Activated naive CD4-positive, alpha-beta T cell (primary cell): ENCODE measurements at places on chromosomes 6 and 20.

DNA sequence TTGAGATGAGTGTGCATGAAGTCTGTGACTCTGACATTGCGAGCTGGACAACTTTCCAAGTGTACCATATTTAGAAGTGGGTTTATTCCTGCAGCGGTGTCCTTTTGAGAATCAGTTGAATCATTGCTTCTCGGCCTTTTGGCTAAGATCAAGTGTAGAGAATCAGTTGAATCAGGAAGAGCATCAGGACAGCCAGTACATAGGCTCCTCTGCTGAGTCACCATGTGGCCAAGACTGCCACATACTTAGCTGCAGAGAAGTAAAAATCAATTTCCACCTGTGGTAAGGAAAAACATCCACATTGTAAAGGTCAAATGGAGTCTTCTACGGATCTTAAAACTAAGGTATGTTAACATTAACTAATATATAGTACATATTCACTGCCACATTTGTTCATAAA lies 428.4 kb upstream of the MARCKS start:
- DNase-seq, result no peak

GRCh38 chr6:138550346-138550767 lies 51.1 kb upstream of the NHSL1 start:
- DNase-seq, result no peak

DNA sequence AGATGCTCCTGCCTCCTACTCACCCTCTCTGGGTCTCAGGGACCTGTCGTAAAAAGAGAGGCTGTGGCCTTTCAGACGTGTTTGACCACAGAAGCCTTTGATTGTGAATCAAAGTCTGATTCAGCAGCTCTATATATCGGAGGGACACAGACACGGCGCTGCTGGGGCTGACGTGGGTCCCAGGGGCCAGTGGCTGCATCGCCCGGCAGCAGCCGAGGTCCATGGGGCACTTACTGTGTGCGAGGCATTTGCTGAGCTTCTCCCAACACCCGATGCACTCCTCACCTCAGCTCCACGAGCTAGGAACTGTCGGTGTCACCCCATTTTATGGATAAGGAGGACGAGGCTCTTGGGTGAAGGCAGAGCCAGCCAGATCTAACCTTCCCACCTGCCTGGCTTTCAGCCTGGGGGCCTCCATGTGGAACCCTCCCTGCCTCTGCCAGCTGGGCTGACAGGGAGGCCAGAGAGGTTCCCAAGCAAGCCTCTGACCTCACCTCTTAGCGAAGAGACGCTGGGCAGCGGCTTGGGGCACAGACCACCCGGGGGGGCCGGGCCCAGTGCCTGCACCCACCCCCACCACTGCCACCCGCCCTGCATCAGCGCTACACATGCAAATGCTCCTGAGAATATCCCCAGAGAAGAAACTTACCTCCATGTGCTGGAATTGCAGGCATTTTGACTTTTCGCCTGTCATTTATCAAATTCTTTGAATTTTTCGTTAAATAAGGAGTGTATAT lies 19.9 kb downstream of the PMEPA1 start:
- DNase-seq, result no peak

DNA sequence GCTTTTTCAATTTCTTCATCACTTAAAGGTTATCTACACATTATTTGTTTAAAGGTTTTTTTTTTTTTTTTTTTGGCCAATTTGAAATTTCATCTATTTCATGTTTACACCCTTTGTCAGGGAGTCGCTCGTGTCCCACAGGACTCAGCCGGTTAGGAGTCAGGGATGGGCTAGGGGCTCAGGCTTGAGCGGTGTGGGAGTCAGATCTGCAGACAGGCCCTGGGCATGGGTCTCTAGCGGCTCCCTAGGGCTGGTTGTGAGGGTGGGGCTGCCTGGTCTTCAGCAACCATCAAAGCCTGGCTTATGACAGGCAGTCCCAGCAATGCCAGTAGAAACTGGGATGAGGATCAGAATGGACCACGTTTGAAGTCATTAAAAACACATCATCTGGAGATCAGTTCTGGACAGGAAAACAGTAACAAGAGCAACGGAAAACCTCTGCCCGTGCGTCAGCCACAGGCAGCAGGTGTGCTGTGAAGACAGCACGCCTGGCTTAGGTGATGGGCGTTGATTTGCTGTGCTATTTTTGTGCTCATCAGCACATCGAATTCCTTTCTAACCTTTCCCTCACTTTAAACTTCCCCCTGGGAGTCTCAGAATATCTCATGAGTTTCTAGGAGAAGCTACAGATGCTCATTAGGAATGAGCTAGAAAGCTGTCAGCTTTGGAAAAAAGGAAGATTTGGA lies 91.3 kb upstream of the MPC1 start:
- DNase-seq, result no peak

- DNase-seq, result no peak
Measured at GRCh38 chr6:16345449-16346330, 107.3 kb downstream of the GMPR start.

DNA sequence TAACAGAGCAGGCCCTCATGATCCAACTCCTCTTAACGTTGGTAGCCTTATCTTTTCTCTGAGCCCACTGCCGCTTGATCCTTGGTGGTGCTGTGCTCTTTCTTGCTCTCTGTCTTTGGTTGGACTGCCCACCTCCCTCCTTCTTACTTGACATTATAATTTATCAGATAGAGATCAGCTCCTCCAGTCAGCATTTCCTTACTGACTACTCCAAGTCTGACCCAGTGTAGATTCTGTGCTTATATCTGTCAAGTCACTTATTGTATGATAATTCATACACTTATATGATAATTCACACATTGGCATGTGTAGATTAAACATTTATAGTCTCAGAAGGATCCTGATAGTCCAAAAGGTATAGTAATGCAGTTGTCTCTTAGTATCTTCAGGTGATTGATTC lies 18.1 kb downstream of the PTPRA start:
- no peak for DNase-seq

DNA sequence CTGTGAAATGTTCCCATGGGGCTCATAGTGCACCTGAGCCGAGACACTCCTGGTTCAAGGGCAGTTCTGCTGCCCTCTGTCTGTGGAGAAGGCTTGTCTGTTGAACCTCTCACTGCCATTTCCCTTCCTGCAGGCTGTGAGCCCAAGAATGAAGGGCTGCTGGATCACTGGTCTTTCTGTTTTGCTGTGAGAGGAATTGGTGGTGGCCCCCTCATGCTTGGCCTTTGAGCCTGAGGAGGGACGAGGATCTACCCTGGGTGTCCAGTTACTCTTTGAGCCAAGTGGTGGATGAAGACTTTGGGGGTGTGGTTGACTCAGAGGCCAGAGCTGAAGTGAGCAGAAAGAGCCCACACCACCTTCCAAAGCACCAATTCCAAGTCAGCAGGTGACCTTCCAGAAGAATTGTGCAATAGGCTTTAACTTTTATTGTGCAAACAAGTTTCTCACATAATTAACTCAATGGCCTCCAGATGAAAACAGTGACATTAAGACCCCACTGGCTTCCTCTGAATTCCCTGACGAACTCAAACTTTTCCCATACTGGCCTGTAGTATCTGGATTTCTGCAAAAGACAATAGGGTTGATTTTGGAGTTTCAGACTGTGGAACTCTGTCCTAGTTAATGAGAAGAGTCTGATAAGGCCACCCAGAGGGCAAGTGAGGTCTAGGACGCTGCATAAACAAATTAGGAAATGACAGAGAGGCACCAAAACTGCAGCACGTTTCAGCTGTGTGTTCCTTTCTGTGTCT lies 101.5 kb downstream of the PHACTR3 start:
- DNase-seq, result no peak

DNA sequence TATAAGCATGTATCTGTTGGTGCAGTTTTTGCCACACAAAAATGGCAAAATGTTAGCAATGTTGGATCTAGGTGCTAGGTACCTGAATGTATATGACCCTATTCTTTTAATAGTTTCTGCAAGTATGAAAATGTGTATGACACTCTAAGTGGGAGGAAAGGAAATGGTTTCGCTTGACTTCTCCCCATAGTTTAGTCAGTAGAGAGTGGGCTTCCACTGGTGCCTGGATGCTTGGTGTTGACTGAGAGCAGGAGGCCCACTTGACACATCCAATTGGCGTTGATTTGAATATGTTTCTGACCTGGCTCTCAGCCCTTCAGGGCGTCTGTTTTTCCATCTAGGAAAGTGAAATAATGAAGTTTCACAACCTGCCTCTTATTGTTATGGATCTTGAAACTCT lies 41.8 kb upstream of the GABRR1 start:
- DNase-seq, result no peak

DNA sequence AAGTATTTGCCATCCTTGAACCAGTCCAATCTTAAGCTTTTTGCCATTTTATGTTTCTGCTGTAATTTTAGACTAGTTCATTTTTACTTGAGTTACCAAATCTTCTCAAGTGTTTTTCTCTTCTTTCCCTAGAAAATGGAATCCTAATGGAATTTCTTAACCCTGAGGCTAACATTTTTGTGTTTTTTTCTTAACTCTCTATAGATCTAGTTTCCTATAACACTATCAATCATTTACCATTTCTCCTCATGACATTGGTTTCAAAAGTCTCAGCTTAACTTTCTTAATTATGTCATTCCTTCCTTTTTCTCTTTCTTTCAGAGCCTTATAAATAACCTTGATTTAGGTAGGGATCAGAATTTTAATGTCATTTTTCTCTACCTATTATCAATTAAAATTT lies 54.8 kb downstream of the SENP6 start:
- no peak for DNase-seq

- DNase-seq, result no peak
Measured at GRCh38 chr6:139082370-139082769, 52.5 kb upstream of the HECA start.

GRCh38 chr20:32078791-32079190 lies 26.7 kb downstream of the HCK start:
- no peak for DNase-seq

GRCh38 chr20:1291191-1291741 lies 25.2 kb downstream of the SNPH start:
- DNase-seq, result no peak

GRCh38 chr20:9557411-9557810 lies 43.0 kb downstream of the LAMP5 start:
- no peak for DNase-seq

DNA sequence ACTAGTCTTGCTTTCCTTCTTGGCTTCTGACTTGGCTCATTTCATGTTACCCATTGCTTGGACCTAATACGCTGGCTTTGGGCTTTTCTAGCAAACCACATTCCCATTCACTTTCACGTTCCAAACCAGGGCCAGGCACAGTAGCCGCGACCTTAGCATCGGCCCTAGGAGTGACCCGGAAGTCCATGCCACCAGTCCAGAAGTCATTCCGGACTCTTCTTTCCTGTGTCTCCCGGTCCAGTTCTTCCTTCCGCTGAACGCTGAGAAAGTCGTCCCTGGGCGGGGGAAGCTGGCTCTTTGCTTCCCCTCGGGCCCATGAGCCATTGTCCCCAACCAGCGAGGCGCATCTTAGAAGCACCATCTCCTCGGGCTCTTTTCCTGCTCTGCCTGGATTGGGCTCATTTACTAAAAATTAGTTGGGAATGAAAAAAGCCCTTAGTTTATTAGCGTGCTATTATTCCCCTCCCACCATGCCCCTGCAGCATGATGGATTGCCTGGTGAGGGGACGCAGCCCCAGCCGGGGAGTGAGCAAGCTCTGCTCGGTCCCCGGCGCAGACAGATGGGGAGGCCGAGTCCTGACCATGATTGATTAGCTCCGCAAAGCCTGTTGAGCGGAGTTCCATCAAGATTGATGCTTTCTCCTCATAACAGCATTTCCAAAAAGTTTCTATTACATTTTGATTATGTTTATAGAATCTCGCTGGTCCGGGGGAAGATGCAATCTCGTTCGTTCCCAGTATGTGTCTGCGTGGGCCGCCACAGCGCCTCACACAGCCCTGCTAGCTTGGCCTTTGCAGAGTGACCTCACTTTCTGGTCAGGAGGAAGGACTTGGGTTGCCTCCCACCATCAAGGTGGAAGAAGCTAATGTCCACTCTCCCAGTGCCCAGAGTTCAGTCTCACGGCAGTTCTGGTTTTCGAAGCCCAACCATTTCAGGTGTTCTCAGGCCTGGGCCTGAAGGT lies 115.1 kb upstream of the TOP1 start:
- no peak for DNase-seq

DNA sequence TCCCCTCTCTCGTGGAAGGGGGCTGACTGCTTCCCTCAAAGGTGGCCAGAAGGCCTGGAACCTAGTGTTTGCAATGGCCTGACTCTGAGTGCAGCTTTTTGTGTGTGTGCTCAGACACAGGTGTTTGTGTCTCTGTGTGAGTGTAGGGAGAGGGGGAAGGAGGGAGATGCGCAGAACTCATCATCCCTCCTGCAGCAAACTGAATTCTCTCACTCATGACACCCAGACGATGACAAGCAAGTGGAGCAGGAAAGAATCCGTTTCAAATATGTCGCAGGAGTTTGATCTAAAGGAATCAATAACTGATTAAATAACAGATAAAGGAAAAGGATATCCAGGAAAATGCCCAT lies 101.4 kb downstream of the TNFAIP3 start:
- no peak for DNase-seq

DNA sequence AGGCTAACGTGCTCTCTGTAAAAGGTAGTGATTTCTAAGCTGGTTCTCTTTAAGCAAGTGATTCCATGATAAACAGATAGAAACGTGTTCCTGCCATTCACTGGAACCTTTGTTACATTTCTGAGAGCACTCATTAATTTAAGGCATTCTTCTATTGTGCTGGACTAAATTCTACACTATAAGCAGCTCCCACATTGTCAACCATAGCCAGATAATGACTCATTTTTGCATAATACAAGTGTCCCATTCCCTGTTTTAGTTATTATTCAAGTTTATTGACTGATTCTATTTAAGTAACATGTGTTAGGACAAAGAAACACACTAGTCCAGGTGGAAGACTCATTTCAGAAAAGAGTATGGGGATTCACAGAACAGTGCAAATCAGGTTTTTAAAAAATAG lies 13.5 kb upstream of the XRN2 start:
- no peak for DNase-seq

- DNase-seq, result no peak
Measured at GRCh38 chr6:54245265-54245664, 63.0 kb upstream of the TINAG start.

- DNase-seq, result no peak
Measured at GRCh38 chr6:53100561-53100960, 35.4 kb downstream of the FBXO9 start.

- no peak for DNase-seq
Measured at GRCh38 chr6:33429750-33430052, 9.8 kb downstream of the SYNGAP1 start.

DNA sequence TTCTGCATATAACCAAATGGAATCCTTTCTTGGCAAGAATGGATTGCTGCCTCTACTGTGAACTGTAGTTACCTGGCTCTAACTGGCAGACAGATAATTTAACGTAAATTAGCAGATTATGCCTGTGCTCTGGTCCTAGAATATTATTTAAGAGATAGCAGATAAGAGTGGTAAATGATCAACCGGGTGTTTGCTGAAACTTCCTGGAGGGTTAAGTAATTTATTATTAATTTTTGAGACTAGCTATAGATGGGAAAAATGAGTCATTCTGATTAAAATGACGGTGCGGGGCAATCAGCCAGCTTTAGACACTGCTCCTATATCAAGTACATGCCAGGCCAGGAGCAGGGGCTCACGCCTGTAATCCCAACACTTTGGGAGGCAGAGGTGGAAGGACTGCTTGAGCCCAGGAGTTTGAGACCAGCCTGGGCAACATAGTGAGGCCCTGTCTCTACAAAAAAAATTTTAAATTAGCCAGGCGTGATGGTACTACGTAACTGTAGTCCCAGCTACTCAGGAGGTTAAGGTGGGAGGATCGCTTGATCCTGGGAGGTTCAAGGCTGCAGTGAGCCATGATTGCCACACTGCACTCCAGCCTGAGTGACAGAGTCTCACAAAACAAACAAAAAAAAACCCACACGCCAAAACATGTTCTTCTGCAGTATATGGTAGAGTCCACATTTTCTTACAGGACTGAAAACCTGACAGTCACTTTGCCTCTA lies 22.6 kb downstream of the B4GALT5 start:
- DNase-seq, result no peak
